ENCODE measurements at places on chromosomes 2 and 18.
A peak's percentile ranks its signal among the peaks of the same experiment; 100 is the strongest.

GRCh38 chr2:7835151-7835550, 846.7 kb upstream of the ID2 start:
- no peak for DNase-seq

DNA sequence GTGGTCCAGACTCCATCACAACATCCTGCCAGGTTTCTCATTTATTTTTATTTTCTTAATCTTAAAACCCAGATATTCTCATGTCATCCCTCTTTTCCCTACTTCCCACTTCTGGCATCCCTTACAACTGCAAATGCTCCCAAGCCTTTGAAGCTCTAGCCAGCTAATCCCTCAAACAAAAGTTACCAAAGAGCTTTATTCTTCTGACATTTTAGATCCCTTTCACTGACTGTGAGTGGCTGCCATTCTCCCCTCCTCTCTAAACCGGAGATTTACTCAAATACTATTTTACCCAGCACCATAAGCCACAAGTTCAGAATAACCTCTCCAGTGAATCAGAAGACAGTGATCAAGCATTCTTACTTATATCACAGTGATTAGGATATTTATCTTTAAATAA, 569.0 kb upstream of the SYT4 start:
- DNase-seq = no peak

GRCh38 chr2:101478181-101479001, 3.5 kb upstream of the RFX8 start:
- DNase-seq = no peak

- DNase-seq = no peak
These were observed 324.9 kb upstream of the TCF4 start for GRCh38 chr18:55912919-55913318.

DNA sequence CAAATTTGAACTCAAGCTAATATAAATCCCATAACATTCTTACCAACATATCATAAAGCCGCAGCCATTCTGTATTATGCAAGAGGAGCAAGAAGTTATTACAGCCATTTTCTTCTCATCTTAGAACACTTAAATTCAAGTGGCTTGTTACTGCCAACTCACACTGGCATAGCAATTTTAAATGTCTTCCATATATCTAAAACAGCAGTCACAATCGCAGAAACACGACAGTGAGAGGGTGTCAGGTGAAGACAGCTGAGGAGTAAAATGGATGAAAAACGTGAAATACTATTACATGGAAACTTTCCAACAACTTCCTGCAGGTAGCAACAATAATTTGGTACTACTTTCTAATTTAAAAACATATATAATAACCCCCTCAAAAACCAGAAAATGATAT, 17.9 kb downstream of the PPP3R1 start:
- no peak for DNase-seq

DNA sequence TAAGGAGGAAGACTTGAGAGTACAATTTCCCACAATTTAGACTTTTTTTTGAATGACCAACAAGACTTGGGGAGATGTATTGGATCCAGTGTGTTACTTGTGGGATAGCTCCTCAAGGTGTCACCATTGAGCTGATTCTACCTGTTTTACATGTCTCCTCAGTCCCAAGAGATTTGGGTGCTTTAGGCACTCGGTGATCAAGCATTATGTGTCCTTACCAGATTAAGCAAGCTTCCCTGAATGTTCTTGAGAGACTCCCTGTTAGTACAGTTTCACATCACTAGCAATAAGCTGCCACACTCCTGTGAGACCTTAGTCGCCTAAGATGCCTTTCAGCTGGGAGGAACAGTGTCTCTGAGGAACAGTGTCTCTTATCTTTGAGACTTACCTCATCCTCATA, 384.3 kb upstream of the SYT4 start:
- DNase-seq = peak; percentile 9

- no peak for DNase-seq
These were observed 353.6 kb upstream of the FSIP2 start for GRCh38 chr2:185384822-185385560.

- DNase-seq = peak; percentile 56
These were observed 69.7 kb downstream of the EPHA4 start for GRCh38 chr2:221502270-221503010.

All from GM03348 (cell line).